ENCODE measurements at places on chromosomes 2 and 18.
A peak's percentile ranks its signal among the peaks of the same experiment; 100 is the strongest.

DNA sequence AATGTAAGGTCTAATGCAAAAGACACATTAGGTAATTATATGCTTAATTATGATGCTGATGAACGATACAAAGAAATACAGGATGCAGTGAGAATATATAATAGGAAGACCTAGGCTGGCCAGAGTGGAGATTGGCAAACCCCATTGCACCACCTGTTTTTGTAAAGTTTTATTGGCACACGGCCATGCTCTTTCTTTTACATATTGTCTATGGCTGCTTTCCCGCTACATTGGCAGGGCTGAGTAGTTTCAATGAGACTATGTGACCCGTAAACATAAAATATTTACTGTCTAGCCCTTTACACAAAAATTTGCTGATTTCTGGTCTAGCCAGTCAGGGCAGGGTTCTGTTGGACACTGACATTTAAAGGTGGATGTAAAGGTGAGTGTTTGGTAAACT lies 5.4 kb downstream of the SEC11C start:
- no peak for DNase-seq

GRCh38 chr2:190881084-190881597 lies 520 bp downstream of the GLS start:
- DNase-seq, result no peak

GRCh38 chr2:38935568-38936172 lies 46.0 kb downstream of the ARHGEF33 start:
- DNase-seq, result no peak

DNA sequence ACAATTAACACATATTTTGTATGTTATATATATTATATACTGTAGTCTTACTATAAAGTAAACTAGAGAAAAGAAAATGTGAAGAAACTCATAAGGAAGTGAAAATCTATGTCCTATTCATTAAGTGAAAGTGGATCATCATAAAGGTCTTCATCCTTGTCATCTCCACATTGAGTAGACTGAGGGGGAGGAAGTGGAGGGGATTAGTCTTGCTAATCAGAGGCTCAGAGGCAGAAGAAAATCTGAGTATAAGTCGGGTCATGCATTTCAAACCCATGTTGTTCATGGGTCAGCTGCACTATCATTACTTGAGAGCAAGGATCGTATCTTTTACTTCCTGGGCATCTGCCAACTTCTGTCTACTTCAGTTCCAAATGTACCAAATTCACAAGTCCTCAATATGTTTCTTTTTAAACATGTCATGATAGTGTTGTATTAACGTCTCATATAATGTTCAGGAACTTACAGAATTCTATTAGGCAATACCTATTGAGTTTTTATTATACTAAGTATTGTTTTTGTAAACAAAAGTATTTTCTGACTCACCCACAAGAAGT lies 208.9 kb upstream of the BOD1L2 start:
- no peak for DNase-seq

DNA sequence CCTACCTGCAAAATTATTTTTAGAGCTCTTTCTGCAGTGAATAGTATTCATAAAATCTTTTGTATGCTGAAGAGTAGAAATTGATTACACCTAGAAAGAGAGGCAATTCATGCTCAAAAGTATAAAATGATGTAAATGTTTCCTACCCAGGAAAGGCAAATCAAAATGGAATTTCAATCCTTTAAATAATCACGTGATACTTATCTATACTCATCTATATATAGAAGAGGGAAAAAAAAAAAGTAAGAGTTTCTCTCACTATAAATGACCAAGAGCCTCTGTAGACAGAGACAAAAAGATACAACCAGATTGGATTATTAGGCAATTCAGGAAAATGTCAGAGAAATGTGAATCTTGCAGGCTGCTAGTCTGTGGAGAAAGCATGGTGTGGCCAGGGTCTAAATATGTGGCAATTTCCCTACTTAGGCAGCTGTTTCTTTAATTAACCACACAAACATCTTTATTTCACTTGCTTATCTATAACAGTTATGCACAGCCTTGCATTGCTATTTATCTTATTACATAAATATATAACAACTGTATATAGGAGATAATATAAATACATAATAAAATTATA lies 39.5 kb downstream of the METTL8 start:
- no peak for DNase-seq

- DNase-seq, result no peak
These were observed 21.3 kb upstream of the SPP2 start for GRCh38 chr2:234029150-234029733.

DNA sequence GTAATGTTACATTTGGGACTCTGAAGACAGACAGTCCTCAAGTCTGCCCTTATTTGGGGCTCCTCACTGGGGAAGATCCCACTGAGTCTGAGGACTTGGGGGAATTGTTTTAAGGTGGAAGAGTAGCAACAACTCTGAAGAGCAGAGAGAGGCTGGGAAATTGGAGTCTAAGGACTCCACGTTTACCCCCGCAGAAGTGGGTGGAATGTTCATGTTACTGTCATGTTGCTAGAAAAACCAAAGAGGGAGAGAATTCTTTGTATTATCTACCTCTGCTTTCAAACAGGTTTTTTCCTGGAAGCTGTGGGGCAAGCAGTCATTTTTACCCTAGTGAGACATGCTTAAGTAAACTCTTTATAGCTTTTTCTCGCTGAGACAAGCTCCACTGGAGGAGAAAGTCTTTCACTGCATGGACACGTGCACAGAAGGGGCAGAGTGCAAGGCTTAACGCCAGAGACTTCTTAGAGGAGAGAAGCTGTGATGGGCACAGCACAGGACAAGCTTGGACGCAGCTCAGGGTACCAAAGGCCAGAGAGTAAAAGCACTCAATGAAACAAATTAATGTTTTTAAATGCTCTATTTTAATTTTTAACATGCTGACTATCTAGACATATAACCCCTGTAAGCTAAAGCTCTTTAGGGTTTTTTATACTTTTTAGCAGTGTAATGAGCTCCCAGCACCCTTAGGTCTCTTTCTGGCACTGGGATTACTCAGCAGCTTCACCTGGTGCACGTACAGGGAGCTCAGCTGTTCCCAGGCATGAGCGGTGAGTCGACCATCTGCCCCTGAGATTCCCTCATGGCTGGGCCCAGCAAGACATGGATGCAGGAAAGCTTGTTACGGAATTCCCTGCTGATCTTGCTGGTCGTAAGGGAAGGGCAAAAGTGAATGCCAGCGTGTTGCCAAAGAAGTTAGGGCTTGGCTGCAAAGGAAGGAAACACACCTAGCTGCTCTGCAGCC lies 54.5 kb upstream of the BIN1 start:
- no peak for DNase-seq

DNA sequence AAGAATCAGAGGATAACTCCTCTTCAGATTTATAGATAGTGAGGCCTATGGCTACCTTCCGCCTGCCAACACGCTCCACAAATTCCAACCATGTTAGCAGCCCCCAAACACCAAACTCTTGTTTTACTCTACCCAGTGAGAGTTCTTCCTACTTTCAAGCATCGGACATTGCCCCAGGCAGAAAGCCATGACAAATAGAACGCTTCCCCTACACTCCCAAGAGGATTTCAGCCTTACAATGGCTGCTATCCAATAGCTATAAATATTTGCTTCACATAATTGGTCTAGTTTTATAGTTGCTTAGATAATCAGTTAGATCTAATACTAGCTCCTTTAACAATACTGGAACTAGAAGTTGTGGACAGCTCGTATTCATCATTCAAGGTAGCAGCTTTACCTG lies 503.4 kb upstream of the VRK2 start:
- no peak for DNase-seq

DNA sequence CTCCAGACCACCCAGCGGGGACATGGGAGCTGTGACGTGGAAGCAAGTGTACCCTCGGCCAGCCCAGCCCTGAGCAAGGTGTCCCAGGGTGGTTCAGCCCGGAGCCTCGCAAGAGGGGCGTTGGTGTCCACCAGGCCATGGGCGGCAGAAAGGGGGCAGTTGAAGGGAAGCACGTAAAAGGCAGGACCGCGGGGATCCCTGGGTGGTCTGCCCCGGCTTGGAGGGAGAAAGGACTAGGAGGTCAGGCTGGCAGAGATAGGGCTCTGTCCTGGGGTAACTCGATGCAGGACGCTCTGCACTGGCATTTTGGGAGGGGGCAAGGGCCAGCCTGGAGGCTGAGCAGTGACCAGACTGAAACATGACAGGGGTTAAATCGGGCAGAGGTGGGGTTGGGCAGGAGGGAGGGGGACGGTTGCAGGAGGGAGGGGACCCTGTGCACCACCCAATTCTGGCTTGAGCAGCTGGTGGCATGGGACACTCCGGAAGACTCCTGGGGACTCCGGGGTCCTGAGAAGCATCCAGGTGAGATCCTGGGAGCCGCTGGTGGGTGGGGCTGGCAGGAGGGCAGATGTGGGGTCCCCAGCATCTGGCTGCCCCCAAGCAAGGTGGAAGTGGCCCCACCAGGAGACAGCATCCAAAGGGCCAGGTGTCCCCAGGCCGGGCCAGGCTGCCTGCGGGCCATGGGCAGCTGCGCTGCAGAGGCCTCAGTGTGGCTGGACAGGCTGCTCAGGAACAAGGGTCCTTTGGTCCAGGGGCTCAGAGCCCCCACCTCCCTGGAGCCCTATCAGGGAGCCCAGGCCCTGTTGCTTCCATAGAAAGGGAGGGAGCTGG lies 46.8 kb upstream of the GPC1 start:
- DNase-seq, result no peak

DNA sequence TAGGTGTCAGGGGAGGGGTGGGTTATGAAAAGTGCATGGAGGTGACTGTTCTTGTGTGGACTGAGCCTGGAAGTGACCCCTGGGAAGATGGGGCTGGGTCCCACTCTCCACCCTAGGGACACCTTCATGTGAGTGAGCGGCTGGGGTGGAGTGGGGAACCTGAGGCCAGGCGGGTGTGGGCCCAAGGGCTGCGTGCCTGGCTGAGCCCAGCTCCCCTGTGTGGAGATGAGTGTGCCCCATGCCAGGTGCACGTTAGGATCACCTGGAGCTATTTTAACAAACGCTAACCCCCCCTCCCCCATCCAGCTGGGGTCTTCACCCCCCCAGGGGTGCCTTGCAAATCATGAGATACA lies 26.5 kb downstream of the ZAP70 start:
- no peak for DNase-seq

DNA sequence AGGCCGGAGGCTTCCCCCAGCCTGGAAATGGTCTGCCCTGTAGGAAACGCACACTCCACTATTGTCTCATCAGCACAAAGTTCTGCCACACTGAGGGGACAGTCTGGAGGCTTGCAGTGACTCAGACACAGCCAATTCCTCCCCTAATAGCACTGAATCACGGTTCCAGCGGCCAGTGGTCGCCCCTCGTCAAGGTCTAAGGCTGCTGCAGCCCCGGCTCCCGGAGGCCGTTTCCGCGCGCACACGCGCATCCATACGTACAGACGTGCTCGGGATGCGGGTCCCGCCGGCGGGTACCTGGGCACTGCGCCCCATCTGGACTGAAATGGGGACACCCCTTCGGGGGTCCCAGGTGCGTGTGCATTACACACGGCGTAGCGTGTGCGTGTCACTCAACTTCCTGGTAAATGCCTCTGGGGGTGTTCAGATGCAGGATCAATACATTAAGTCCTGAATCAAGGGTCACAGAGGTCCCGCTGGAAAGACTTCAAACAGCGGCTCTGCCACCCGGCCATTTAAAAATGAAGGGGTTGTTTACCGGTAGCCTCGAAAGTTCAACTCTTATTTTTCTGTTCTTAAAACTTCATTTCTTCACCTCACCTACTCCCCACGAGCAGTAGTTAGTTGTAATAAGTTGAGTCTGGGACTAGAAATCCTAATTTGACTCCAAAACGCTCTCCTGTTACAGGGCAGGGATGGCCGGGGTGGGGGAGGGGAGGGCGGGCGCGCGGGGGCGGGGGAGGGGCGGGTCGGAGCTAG lies 572 bp upstream of the ZNF516 start:
- peak; percentile 59 for DNase-seq

GRCh38 chr2:55148269-55148668 lies 83.8 kb downstream of the CLHC1 start:
- DNase-seq, result no peak

GRCh38 chr2:102005989-102006885 lies 14.5 kb downstream of the IL1R2 start:
- DNase-seq, result no peak

- peak; percentile 12 for DNase-seq
These were observed 1.2 kb upstream of the GPR39 start for GRCh38 chr2:132415256-132415914.

- DNase-seq, result peak; percentile 49
These were observed 157.8 kb downstream of the SMAD2 start for GRCh38 chr18:47772374-47773248.

- no peak for DNase-seq
These were observed 34.6 kb downstream of the SPC25 start for GRCh38 chr2:168855601-168856000.

DNA sequence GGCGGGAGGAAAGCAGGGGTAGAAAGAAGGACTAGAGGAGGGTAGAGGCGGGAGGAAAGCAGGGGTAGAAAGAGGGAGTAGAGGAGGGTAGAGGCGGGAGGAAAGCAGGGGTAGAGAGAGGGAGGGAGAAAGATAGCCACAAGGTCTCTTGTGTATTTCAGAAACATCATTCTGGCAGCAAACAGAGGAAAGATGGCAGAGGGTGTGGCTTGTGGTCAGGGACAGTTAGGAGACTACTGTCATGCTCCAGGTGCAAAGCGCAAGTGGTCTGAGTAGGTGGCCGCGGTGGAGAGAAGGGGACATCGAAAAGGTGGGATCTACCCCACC lies 82.4 kb upstream of the TAF1B start:
- DNase-seq, result no peak

DNA sequence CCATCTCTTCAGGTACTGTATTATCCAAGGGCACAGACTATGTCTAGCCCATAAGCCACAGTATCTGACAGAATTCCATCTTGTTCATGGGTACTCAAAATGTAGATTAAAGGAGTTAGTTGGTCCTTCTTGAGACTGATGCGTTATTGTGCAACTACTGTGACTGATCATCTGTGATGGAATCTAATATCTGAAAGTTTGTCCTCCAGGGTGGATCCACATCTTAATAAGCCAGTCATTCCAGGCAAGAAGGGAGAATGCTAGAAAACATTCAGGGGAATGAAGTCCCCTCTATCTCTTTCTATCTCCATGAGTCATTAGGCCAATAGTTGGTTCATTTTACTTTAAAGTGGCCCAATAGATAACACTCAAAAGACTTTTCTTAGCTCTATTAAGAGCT lies 252.6 kb downstream of the EXOC6B start:
- DNase-seq, result no peak

DNA sequence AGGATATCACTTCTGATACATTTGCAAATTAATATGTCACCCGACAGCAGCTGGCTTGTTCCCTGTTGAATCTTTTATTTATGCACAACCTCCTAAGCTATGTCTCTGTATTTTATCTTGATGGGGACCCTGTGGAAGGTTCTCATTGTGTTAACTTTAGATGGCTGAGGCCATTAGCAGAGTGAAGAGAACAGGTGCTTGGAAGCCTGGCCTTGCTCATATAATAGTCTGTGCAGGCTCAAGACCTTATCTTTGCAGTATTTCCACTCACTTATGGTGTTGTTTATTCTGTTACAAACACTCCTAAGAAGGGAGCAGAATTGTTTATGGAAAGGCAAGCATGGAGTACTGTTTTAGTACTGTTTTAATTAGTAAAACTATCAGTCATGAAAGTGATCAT lies 107.6 kb downstream of the SETBP1 start:
- DNase-seq, result no peak

DNA sequence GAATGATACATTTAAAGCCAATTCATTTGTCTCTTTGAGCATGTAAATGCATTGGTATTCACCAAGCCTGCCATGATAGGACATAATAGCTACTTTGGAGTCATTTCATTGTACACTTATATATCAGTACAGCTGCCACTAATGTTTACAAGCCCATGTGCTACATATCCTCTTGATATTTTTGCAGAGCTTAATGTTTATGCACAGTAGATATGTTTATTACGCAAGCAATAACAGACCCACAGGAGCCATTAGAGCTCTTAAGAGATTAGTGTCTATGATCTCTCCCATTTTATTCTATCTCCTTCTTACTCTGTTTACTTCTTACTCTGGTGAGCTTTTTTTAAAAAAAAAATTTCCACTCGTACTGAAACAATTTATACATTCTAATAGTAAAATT lies 1132.1 kb upstream of the ZEB2 start:
- DNase-seq, result no peak

Data from left colon (tissue), 2 donors.